HepG2 (cell line): ENCODE measurements at places on chromosomes 5 and 9. TPM values are rescaled to one million over a fixed set of nuclear protein-coding genes. Genes with fewer than 3 reads are reported as not detected.
A peak's percentile ranks its signal among the peaks of the same experiment; 100 is the strongest.

GRCh38 chr5:181114844-181115778, 15.9 kb downstream of the OR2V1 start:
- no peak for DNase-seq

DNA sequence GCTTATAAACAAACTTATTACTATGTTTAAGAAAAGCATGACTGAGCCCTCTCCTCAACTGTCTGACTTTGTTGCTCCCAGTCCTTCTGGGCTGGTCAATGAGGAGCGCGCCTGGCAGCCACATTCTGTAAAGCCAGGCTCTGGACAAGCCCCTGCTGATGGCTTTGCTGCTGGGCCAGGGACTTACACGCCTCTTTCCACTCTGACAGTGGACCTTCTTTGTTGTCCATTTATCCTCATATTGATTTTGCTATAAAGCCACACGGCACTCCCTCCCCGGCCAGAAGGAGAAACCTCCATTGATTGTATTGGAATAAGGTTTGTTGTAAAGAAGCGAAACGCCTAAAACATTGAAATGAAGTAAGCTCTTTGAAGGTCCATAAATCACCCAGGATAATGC, 50.6 kb downstream of the C5orf15 start:
- no peak for DNase-seq

- no peak for DNase-seq
Measured at GRCh38 chr9:21970800-21971640, 23.2 kb downstream of the CDKN2A start.

GRCh38 chr5:40413743-40414142, 266.0 kb upstream of the PTGER4 start:
- no peak for DNase-seq

- no peak for DNase-seq
Measured at GRCh38 chr9:8256880-8257279, 457.3 kb upstream of the DMAC1 start.

DNA sequence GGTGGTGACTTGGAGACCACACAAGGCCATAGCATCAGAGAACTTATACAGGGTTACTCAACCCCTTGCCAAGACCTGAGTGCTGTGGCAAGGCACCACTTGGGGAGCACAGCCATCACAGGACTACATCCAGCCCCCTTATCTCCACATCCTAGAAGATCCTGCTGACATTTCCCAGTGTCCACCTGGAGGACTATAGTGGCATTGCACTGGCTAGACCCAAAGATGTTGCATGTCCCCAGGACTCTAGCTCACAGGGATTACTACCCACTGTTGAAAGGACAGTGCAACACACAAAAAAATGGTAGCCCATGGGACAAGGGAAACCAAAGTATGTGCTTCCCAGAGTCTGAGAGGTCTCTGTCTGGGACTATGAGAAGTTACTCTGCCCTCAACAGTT, 411.1 kb upstream of the NUDT12 start:
- no peak for DNase-seq

DNA sequence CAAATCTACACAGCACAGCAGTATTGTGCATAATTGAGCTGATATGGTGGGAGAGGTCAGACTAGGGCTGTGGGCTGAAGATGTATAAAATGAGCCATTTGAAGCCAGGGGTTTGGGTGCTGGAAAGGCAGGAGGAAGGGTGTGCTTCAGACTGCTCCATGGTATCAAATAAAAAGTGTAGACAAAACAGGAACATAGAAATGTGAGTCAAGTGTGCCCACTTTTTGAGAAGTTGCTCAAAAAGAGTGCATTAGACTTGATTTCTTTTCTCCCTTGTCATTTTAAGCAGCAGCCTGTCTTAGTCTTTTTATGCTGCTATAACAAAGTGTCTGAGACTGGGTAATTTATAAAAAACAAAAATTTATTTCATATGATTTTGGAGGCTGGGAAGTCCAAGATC, 55.8 kb upstream of the ZFAND5 start:
- DNase-seq, result no peak

- peak; percentile 15 for DNase-seq
Measured at GRCh38 chr5:31531543-31531887, 378 bp downstream of the DROSHA start.

- DNase-seq, result no peak
Measured at GRCh38 chr5:14183187-14183939, 40.2 kb downstream of the TRIO start.

DNA sequence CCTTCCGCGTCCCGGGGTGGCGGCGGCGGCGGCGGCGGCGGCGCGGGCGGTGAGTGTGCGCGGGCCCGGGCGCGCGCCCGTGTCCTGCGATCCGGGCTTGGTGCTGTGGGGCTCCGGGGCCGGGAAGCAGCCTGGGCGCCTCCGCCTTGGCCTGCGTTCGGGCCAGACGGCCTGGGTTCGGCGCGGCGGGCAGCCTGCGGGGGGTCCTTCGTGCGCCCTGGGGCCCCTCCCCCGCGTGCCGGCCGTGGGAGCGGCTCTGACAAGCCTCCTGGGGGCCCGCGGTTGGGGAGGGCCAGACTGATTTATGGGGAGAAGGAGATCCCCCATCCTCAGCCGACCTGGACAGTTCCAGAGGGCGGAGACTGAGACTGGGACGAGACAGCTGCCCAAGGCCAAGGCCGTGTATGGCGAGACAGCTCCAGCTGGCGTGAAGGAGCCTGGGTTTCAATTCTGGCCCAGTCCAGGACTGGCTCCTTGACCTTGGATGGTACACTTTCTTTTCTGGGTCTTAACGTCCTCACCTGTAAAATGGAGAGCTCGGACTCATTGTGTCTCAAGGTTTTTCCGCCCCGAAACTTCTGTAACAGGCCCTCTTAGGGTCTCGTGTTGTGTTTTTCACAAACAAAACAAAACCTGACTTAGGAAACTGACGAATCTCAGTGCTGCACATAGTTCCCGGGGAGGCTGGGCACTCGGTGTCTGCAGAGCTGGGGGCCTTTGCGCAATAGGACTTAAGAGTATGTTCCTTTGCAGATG, 603 bp downstream of the TMEM268 start:
- no peak for DNase-seq

DNA sequence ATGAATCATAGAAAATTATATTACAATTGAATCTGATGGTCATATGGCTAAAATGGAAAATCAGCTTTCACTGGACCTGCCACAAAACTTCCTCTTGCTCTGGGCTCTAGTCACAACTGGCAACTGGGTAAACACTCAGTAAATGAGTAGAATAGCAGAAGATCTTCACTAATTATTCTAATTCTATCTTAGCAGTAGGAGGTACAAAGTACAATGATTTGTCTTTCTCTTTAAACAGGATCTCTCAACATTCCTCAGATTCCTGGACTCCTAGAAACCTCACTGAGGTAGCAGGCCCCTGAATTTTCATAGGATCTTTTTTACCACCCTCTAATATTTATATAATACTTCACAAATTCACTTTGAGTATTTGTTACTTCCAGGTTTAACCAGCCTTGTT, 239.9 kb upstream of the SMARCA2 start:
- DNase-seq, result no peak

- DNase-seq, result no peak
Measured at GRCh38 chr5:103145196-103145595, 25.1 kb downstream of the PPIP5K2 start.

DNA sequence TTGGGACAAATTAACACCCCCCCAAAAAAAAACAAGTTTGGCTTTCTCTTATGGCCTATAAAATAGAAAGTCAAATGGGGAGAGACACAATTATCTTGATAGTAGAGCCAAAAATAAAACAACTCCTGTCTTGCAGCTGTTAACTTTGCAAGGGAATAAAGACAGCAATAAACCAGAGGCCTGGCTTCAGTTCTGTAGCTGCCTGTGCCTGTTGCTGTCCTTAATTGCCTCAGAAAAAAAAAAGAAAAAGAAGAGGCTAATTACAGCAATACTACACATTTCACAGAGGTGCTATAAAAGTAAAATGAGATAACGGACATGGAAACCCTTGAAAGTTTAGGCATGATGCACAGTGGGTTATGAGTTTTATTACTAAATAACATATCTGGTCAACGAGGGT, 170.7 kb upstream of the IRX1 start:
- DNase-seq, result no peak

- peak; percentile 17 for DNase-seq
Measured at GRCh38 chr9:133387680-133388079, 11.5 kb downstream of the STKLD1 start.

DNA sequence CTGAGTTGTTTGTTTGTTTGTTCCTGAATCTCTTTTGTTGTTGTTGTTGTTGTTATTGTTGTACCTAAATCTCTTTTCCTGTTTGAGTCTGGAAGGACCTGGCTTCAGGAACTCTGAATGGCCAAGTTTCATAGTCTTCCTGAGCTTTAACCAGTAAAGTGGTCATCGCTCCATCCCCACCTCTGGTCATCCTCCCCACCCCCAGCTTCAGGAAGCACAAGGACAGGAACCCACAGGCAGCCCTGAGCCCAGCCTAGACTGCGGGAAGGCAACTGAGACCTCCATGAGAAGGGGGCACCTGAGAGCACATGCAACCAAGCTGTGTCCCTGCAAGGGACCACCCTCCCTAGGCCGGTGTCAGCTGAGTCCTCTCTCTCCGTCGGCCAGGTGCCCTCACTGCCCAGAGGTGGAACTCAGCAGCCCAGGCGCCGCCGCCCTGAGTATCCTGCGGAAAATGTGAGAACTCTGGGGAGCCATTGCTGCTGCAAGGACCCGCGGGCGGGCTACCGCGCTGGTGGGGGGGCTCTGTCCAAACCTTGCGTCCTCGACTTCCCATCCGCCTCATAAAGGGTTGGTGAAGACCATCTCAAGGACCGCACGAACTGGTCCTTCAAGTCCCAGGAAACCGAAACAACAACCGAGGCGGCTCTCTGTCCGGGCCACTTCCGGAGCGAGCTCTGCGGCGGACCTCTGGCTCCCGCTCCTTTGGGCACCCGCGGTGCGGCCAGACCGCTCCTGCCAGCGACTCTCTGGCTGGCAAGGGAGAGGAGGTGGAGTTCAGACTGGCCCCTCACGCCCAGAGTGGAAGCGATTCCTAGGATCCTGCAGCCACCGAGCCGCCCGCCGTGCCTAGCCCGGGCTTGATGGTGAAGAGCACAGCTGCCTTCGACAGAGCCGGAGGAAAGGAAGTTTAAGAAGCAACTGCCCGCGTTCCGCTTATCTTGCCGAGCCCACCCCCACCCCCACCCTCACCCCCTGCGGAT, 4.2 kb downstream of the BARX1 start:
- DNase-seq, result no peak

GRCh38 chr5:27313549-27313948, 275.2 kb upstream of the CDH9 start:
- DNase-seq, result no peak

GRCh38 chr5:149217803-149218155, 53.9 kb upstream of the AFAP1L1 start:
- DNase-seq, result no peak

DNA sequence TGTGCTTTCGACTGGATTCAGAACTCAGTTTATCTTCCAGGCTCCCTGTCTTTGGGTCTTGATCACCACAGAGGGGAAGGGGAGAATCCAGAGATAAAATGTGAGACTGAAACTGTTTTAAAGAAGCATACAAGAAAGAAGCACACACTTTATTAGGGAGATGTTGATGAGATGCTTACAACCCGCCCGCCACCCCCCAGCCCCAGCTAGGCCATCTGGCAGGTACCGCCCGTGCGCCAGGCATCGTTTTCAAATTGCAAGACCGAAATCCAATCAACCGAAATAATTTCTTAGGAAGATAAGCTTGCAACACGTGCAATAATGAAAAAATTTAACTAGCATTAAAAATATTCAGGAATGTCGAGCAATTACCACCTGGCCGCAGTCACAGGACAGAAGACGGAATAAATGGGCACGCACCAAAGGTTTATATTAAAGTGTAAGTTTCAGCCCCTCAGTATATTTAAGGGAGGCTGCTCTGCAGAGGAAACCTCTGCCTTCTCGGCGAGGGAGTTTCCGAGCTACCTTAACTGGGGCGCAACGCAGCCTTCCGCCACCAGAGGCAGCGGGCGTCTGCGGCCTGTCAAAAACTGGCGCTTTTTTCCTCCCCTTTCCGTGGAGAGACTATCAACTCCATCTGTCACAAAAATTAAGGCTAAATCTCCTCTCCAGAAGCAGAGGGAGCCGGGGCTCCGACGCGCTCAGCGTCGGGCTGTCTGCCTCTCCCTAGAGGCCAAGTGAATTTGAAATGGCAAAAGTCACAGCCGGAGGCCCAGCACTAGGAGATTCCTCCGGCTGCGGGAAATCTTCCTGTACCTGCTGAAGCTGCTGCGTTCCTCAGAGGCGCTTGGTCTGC, 996 bp upstream of the GAS1 start:
- DNase-seq, result peak; percentile 13

DNA sequence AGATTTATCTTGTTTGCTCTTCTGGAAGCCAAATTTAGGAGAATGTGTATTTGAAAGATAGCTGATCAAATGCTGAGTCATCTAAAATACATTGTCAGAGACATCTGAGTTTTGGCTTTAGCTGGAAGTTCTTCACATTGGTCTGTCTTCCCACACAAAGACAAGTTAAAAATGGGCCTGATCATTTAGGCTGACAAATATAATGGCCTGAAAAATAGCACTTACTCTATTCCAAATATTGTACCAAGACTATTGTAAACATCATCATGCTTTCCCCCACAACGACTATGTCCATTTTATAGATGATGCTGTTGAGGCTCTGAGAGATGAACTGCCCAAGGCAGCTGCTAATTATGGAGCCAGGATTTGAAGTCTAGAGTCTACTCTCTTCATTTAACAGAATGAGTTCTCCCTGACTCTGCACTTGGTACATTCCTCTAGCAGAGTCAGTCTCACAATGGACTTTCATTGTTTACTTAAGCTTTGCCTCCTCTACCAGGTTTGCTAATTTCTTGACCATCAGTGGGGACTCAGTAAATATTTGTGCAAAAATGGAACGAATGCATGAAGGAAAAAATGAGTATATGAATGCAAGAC, 619.4 kb upstream of the KLF4 start:
- DNase-seq, result peak; percentile 52

DNA sequence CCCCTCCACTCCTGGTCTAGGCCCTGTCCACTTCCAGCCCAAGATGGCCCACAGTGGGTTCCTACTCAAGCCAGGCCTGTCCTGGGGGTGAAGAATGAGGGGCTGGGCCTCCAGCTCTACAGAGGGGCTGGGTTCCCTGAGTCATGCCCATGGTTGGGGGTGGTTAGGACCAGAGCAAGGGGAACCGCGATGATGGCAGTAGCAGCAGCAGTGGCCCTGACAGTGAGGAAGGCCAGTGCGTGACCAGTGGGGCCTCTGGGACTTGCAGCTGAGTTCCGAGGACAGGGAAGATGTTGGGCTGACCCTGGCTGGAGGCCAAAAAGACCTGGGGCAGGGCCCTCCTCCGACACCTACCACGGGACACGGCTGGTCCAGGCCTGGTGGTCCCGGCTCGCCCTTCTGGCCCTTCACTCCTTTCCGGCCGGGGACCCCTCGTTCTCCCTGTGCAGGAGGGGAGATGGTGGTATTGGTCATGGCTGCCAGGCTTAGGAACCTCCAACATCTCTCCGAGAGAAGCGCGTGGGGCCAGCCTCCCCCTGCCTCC, 9.2 kb upstream of the PHYKPL start:
- no peak for DNase-seq

DNA sequence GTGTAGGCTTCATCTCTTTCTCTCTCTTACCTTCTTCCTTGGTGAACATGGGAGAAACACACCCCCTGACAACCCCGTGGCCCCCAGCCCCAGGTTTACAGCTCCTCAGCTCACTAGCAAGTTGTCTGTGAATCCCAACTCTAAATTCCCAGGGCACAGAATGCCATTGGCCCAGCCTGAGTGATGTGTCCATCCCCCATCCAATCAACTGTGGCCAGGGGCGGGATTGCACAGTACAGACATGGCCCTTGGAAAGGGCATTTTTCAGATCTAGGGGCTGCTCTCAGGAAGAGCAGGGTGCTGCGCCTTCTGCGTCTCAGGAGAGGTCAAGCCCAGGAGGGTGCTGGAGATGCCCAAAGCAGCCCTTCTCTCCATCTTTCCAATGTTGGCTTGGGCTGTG, 48.2 kb upstream of the ASS1 start:
- DNase-seq, result no peak

Gene PLEKHG4B
- 0.09 TPM in 1 of 2 replicates, not detected in the other for total RNA-seq

Gene PCDHB6
- 0.04 TPM in 1 of 2 replicates, not detected in the other for total RNA-seq

Gene ELOVL7
- 5.1 and 7.3 TPM in 2 replicates for total RNA-seq

Gene TRIM36
- total RNA-seq, result 2.0 and 2.4 TPM in 2 replicates
